ENCODE measurements at places on chromosomes 11 and 22. TPM values are rescaled to one million over a fixed set of nuclear protein-coding genes. Genes with fewer than 3 reads are reported as not detected.

DNA sequence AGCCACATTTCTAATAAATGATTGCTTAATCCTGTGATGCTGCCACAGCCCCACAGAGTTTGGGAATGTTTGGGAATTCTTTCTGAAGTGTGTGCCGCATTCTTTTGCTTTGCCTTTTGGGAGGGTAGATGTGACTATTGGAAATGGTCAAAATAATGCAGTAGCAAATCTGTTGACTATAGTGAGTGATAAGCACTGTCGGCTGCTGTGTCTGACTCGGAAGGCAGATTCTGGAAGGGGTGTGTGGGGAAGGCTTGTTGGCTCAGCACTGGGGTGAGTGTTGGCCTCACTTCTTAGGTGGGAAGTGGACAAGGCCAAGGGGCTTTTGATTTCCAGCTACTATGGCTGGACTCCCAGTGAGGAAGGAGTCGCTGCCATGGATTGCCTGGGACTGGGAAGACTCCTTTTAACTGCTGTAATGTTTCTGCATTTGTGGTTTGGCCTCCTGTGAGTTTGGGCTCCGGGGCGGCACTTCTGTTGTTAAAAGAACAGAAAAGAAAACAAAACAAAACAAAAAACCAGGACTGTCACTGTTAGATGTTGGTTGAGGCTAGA lies 20.1 kb downstream of the ZBTB16 start:
- ATAC-seq = peak; percentile 36

DNA sequence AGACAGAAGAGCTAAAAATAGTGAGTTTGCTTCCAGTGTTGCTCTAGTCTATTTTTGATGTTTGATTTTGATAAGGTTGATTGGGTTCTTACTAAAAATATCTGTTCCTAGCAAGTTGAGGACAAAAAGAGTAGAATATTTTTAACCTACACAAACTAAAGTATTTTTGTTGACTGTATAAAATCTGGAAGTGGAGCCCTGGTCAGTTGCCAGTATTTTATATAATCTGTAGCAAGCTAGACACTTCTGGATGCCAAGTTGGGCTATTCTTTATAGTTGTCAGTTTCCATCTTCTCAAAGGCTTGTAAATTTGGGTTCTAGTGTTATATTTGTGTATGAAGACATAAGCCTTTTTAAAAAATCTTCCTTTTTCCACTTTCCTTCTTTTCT lies 56.7 kb downstream of the HSD17B12 start:
- ATAC-seq = no peak

DNA sequence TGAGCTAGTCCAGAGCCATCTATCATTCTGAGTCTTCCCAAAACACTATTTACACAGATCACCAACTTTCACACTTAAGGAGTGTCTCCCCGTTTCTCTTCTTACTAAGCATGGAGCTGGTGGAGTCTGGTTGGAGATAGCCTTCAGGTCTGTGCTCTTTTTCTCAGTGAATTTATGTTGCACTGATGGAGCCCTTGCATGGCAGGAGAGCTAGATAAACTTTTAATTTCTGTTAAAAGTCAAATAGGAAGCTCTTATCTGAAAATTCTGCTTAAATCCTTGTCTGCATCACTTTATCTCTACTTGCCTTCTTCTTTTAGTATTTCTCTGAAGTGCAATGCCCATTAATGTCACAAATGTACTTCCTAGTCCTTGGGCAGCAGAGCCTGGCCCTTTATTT lies 63.4 kb downstream of the ST3GAL4 start:
- no peak for ATAC-seq

CRYBA4 gene
- not detected for total RNA-seq

APOL5 gene
- total RNA-seq = not detected

Measured in gastroesophageal sphincter (tissue), 4 donors.